Left ventricle myocardium superior (tissue), 1 donor: ENCODE measurements at places on chromosomes 7 and 10. TPM values are rescaled to one million over a fixed set of nuclear protein-coding genes. Genes with fewer than 3 reads are reported as not detected.

DNA sequence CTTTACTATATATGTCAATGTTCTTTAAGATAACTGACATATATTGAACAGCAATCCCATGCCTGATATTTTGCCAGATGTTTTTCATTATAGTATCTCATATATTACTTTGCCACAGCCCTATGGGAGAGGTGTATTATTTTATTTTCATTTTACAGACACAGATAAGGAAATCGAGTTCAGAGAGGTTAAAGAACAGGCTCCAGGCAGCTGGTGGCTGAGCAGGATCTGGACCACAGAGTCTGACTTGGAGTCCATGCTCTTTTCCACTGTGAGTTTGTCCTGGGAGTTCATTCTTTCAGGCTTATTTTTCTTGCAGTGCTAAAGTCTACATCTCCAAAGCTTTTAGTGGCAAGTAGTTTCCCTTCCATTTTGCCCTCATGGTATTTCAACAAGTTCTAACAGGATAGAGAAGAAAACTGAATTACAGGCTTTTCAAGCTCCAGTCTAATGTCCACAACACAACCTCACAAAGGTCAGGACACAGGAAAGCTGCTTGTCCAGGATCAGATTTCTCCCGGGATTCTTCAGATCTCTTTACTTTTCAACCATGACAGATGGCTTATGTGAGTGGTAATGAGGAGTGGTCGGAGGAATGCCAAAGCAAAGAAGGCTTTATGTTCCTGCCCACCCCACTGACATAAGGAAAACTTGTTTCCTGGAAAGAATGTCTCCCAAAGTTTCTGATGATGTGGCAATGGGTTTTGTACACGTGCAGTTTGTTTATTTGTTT is 13.1 kb upstream of the SLC35B4 start:
- DNase-seq: no peak

DNA sequence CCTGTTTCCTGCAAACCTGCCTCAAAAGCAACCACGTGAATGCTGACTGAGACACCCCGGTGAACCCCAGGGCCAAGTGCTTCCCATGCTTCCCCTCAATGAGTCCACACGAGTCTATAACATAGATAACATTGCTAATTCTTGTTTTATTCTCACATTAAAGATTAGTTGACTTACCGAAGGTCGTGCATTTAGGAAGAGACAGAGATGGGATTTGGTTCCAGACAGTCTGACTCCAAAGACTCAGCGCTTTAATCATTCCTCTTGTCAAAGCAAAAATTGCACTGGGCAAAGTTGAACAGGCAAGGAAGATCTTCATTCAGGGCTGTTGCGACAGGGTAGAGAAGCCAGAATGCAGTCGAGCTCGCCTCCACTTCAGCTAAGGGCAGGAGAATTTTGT is 435.6 kb upstream of the C7orf33 start:
- no peak for DNase-seq

SPDYE1 gene
- not detected for total RNA-seq

DNA sequence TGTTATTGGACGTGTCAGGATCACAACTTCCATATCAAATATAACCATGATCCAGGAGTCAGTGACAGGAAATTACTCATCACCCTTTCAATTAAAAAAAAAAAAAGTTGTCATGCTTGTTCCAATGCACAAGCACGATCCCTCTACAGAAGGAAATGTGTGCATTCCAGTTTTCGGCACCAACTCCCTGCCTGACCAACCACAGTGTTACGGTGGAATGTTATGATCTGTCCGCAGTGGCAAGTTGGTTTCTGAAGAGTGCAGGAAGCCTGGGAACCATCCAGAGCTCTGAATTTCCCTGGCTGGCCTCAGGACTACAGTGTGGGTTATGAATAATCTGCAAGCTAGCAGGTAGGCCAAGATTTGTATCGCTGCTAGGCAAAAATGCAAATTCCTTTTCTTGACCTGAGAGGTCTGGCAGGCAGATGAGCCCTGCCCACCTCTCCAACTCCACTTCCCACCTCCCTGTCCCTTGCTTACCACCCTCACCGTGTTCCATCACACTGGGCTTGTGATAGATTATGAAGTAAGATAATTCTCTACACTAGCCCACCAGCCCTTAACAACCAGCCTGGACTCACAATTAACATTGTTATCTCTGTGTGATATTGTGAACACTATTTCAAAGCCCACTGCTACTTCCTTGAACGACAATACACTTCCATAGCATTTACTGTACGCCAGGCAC is 20.4 kb downstream of the FRMPD2 start:
- no peak for DNase-seq

DNA sequence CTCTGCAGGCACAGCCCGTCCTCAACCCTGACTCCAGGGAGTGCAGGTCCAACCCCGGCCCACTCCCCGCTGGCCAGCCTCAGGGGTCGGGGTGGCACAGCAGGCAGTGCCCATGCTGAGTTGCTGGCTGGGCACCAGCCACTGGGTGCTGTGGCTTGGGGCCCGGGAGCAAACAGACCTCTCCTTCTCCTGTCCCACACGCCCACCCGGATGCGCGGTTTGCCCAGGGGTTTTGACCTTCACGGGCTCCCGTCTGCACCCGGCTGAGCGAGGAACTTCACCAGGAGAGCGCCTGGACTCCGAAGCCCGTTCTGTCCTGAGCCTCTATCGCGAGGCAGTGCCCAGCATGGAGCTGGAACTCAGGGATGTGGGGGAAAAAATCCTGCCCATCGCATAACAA is 2.6 kb upstream of the GRIFIN start:
- peak; percentile 53 for DNase-seq

DNA sequence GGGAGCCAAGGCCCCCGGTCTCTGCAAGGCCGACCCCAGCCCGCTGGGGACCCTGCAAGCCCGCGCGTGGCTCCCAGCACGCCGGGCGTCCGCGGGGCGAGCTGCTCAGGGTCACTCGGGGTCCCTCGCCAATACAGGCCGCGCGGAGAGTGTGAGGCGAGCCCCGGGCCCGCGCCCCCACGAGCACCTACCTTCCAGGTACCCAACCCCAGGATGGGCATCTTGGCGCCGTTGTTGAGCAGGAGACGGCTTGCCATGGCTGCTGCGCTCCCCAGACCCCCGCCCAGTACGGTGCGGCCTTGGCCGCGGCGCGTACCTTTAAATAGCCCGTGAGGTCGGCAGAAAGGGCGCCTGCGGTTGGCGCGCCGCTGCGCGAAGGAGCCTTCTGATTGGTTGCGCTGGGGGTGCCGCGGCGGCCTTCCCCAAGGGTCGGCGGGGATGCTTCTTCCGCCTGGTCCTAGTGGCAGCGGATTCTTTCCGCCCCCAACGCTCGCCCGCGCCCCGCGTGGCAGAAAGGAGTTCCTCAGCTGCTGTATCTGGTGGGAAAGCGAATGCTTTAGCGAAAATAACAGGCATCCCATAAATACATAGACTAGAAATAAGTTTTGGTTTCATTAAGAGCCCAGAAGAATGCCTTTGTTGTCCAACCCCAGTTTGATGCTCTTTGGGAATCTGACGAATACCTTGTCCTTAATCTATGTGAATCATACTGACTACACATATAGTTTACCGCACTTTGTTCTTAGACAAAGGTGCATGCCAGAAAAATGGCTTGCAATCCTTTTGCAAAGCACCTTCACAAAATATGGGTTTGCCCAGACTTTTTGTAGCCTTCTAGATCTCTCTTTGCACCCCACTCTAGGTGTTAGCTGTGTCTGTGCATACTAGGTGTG is at the start of gene AKR1B1:
AKR1B1 (minus strand) TSS at position 295 of the 893 bp plus-strand sequence; CDS start at position 257, 38 bp downstream.
- DNase-seq: peak; percentile 96

SKIDA1 gene
- 3.6 TPM for total RNA-seq
